ENCODE measurements at places on chromosomes 2 and 18.

DNA sequence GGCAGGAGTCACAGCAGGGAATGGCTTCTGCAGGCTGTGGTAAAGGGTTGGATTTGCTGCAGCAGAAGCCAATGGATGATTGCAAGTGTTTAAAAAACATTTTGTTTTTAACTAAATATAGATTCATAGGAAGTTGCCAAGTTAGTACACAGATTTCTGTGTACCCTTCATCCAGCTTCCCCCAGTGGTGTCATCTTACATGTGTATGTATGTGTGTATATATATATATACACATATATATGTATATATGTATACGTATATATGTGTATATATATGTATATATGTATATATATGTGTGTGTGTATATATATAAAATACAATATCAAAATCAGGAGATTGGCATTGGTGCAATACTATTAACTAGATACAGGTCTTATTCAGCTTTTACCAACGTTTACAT, 19.2 kb upstream of the FAM124B start:
- DNase-seq: no peak

GRCh38 chr18:524466-524865, 24.0 kb upstream of the COLEC12 start:
- DNase-seq: no peak

DNA sequence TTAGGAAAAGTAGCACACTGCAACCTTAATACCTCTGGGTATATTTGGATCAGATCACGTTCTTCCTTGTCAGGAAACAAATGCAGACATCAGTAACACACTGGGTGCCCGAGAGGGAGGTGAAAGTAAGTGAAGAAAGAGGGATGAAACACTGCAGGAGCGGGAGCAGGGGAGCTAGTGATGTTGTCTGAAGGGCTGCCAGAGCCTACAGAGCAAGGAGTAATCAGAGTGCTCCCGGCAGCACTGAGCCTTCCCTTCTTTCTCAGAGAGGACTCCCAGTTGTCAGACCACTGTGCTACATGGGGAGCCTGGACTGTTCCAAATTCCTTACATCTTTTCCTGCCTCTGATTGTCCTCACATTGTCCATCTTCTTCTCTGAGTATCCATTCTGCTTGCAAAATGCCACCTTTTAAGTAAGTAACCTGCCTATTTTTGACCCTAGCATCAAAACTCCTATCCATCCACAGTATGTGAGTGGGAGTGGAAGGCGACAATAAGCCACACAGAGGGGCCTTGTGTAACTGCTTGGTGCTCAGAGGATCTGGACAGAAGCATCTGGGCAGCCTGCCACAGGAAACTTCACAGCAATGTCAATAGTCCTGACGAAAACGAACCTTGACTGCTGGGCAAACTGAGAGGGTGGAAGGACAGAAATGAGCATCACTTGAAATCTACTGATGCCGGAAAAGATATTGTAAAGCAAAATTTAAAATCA, 10.8 kb upstream of the NAB1 start:
- no peak for DNase-seq

- DNase-seq: no peak
Observed at GRCh38 chr2:42937171-42937875, 144.9 kb upstream of the HAAO start.

GRCh38 chr2:128452536-128453530, 134.2 kb upstream of the HS6ST1 start:
- DNase-seq: no peak

DNA sequence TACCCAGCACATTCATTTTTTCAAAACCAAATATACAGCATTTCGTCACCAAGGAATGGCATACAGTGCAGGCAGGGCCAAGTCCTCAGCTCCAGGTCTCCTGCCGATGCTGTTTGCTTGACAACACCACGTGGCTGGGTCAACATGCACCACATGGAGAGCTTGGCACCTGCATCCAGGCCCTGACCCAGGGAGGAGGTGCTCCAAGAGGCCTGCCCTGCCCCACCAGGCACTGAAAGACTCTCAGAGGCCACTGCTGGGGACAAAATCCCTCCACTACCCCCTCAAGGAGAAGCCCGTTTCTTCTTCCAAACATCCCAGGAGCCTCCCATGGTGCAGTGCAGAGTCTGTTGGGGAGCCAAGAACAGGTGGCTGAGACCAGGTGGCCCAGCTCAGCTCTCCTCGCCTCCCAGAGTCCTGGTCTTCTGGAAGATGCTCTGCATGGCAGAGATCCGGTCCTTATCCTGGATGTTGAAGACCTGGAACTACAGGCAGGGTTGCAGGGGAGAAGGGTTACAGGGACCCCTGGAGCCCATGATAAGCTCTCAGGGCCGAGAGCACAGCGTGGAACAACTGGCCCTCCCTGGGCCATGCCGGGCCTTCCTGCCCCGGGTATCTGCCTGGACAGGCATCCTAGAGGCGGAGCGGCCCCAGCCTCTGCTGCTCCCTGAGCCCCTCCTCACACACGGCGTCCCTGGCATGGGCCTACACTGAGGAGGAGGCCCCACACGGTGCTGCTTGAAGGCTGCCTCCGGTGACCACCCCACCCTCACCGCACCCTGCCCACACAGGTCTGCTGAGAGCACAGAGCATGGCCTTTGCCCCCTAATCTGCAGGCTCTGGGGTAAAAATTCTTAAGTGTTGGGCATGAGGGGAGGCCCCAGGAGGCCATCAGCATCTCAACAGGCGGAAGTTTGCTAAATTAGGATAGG, 9.0 kb downstream of the MAB21L4 start:
- no peak for DNase-seq

- no peak for DNase-seq
Observed at GRCh38 chr18:199214-199613, 40.9 kb downstream of the USP14 start.

- no peak for DNase-seq
Observed at GRCh38 chr2:178177066-178177679, 17.1 kb upstream of the OSBPL6 start.

DNA sequence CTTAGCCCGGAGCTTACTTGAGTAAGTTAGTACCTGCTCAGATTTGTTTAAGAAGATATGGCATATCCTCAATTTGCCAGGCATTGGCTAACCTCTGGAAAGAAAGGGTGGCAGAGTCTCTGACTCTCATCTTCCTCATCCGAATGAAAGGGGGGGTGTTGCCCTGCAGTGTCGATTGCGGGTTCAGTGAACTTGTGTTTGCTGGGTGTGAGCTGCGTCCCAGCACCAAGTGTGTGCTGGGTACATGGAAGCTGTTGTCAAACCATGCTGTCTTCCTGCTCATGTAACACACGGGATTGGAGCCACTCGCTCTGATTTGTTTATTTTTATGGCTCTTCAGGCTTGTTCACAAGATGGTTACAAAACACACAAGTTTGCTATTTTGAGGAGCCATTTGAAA, 171.4 kb upstream of the PXDN start:
- DNase-seq: no peak

Data from stimulated activated CD4-positive, alpha-beta T cell treated with anti-CD3 and anti-CD28 coated beads, Interleukin-12 subunit alpha, Interleukin-12 subunit beta, amount 100 ng/mL, for 4 hours (primary cell).